ENCODE measurements at places on chromosomes 16 and 17.

DNA sequence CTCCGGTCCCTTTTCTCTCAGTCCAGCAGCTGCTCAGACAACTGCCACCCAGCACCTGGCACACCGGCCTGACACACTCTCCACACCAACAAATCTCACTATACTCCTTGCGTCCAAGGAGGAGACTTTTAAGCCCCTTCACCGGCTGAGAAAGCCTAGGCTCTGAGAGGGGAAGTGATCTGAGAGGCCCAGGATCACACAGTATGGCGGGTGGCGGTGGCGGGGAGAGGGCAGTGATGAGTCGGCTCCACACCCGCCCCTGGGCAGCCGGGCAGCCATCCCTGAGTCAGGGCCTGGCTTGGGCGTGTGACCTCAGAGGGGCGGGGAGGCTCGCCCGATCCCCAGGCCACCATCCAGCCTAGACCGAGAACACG lies 569 bp downstream of the FLII start:
- peak; percentile 45 for DNase-seq

DNA sequence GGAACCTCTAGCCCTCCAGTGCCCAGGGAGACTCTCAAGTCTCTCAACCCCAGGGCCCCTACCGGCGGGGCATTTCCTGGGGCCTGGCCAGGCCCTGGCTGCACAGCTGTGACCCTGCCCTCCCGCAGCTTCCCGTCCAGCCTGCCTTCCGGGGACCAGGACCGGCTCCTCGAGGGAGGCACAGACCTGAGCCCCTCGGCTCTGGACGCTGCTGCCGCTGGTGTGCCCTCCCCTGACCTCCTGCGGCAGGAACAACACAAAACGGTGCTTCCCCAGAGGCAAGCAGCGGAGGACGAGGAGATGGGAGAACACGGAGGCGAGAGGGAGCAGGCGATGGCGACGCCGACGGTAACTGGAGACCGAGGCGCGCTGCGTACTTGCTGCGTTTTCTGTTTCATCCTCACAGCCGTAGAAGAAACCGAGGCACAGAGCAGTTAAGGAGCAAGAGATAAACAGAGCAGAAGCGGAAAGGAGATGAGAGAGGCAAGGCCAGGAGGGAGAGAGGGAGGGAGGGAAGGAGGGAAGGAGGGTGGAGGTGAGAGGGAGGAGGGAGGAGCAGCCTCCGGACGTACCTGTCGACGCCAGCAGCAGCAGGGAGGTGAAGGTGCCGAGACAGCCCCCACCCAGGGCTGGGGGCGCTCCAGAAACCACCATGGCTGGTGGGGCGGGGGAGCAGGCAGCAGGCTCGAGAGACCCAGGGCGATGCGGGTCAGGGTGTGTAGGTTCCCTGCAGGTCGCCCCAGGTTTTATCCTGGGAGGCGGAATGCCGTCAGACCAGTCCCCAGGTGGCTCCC lies at the start of gene PRSS22:
TSS of gene PRSS22 (minus strand) at position 720 of the 794 bp plus-strand sequence. CDS start at position 654, 66 bp downstream.
- no peak for DNase-seq

GRCh38 chr16:1614456-1615102 lies 2.4 kb downstream of the CRAMP1 start:
- DNase-seq = no peak

- peak; percentile 87 for DNase-seq
Measured at GRCh38 chr17:48162946-48163506, 55.5 kb downstream of the SNX11 start.

- DNase-seq = no peak
Measured at GRCh38 chr16:6837722-6838121, 494.9 kb upstream of the RBFOX1 start.

DNA sequence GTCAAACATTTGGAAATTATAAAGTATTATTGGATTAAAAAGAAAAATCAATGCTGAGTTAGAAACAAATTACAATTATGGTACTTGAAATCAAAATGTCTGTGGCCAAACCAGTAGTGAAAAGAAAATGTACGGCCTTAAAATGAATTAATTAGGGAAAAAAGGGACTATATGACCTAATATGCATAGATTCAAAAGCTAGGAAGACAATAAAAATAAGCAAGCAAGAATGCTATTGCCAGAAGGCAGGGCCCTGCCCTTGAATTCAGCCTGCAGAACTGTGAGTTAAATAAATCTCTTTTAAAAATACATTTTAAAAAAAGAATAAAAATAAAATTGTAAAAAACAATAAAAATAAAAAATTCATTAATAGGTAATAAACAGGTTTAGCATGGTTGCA lies 88.7 kb downstream of the TRIM37 start:
- no peak for DNase-seq

DNA sequence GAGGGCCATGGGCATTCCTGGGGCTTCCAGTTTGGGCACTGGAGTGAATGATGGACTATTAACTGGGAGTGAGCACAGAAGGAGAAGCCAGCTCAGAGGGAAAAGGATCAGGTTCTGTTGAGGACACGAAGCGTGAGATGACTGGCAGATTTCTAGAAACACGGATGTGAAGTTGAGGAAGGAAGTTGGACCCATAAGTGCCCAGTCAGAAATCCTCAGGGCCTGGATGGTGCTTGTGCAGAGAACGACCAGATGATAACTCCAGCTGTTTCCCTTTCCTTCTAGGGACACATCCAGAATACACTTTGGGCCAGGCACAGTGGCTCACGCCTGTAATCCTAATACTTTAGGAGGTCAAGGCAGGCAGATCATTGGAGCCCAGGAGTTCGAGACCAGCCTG lies 23.3 kb upstream of the ANKRD40CL start:
- no peak for DNase-seq

GRCh38 chr17:3003296-3004149 lies 59.9 kb downstream of the OR1D5 start:
- no peak for DNase-seq

- no peak for DNase-seq
Measured at GRCh38 chr17:15464231-15464985, 3.0 kb downstream of the CDRT4 start.

DNA sequence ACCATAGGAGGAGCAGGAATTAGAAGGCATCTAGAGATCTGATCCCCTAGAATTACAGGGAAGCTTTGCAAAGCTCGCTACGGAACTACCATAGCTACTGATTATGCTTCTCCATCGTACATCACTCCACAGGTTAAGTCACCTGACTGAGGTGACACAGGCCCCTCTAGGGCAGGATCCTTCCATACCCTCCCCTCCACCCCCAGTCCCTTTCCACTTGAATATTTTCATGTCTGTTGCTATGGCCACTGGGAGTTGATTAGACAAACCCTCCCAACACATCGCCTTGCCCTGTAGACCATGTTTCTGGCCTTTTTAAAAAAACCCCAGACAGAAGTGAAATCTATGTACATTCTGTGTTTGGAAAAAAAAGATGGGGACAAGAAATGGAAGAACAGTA lies 287.1 kb downstream of the SOX9 start:
- peak; percentile 59 for DNase-seq

DNA sequence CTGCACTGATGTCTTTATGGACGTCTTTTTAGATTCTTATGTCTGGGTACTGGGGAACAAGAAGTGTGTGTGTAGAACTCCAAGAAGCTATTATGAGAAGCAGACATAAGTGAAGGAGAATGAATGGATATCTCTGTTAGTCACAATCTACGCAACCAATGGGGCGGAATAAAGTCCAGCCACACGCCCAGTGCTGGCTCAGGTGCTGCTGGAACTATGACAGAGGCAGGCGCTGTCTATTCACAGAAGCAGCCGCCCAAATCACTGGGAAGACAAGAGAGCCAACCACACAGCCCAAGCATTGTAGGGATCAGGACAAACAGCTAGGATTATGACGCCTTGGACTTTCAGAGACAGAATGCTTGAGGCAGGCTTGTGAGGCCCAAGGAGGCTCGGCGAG lies 43.9 kb upstream of the ICAM2 start:
- no peak for DNase-seq

GRCh38 chr16:22213236-22213635 lies 7.2 kb downstream of the EEF2K start:
- no peak for DNase-seq

DNA sequence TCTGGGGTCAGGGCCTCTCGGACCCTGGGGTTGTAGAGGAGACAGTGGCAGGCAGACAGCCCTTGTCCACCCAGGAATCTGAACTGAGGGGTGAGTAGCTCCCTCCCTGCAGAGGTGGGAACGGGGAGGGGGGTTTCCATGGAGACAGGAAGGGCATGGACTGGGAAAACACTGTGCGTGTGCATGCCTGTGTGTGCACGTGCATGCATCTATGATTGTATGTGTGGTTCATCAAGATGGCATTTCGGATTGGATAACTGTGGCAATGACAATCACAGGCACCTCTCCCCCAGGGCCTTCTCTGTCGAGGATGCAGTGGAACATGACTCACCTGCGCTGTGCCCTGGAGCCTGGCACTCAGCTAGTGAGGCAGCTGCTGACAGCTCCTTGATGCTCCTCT lies 6.1 kb upstream of the CD300C start:
- peak; percentile 2 for DNase-seq

DNA sequence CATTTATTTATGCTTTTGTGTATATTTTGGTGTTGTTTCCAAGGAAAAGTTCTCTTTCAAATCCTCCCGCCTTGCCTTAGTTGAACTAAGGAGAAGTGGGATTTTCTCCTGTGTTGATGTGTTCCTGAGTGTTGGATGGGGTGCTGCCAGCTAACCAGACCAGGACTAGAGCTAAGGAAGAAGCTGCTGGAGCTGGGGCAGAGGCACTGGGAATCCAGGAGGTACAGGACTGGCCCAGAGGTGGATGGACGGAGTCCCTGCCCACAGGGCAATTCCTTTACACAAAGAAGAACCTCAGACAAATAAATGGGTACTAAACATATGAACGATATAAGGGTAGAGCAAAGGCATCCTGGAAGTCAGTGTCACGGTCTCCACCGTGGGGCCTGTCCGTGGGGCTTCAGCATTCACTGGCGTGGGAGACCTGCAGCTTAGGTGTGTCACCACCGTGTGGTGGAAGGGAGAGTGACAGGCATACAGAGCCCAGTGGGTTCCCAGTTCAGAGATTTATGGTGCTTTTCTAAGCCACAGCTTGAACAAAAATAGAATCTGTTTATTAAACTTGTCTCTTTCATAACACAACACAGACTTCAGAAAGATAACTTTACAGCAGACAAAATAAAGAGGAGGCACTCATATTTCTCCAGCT lies 270.7 kb downstream of the NTN1 start:
- DNase-seq = no peak

All from renal cortical epithelial cell (primary cell).